ENCODE measurements at places on chromosomes 3 and 15.

- no peak overlapping the region for H3K27ac ChIP-seq
- H3K36me3 ChIP-seq = no peaks in the 10 kb centered on the region
- H3K4me3 ChIP-seq = no peak overlapping the region
- H3K4me1 ChIP-seq = no peaks in the 10 kb centered on the region
- no peak for DNase-seq
Observed at GRCh38 chr15:29612096-29612495, 210.2 kb downstream of the TJP1 start.

- H3K27ac ChIP-seq = no peak overlapping the region
- H3K4me1 ChIP-seq = no peaks in the 10 kb centered on the region
- no peaks in the 10 kb centered on the region for H3K36me3 ChIP-seq
Observed at GRCh38 chr3:165883863-165884478, 46.7 kb upstream of the BCHE start.

GRCh38 chr3:123499322-123499721 is 50.4 kb upstream of the ADCY5 start:
- no peaks in the 10 kb centered on the region for H3K27me3 ChIP-seq
- H3K36me3 ChIP-seq = peaks cover 20% of the 10 kb centered on the region
- H3K27ac ChIP-seq = no peak overlapping the region
- no peak overlapping the region for H3K4me3 ChIP-seq
- no peak for DNase-seq

DNA sequence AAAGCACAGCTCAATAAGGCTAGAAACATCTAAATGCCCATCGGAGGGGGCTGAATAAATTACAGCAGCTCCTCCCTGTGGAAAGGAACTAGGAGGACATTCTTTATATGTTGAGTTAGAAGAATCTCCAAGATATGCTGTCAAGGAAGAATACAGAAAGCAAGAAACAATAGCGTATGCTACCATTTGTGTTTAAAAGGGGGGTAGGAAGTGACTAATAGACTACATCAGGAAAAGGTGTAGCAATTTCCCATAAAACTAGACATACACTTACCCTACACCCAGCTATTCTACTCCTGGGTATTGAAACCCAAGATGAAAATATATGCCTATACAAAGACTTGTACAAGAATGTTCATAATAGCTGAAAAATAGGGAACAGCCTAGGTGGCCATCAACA is 21.6 kb downstream of the SEC61A1 start:
- H3K4me3 ChIP-seq = no peak overlapping the region
- no peak overlapping the region for H3K27ac ChIP-seq
- no peaks in the 10 kb centered on the region for H3K27me3 ChIP-seq
- peaks cover 3% of the 10 kb centered on the region for H3K36me3 ChIP-seq
- DNase-seq = no peak
- H3K4me1 ChIP-seq = peaks cover 2% of the 10 kb centered on the region

GRCh38 chr3:170358042-170359010 is 811 bp downstream of the SKIL start:
- H3K4me3 ChIP-seq = peak overlapping the region; percentile 88
- peak; percentile 86 for DNase-seq
- peaks cover 46% of the 10 kb centered on the region for H3K4me1 ChIP-seq
- H3K27ac ChIP-seq = peak overlapping the region; percentile 96

GRCh38 chr15:79549196-79549595 is 117.1 kb downstream of the MINAR1 start:
- peaks cover 2% of the 10 kb centered on the region for H3K4me1 ChIP-seq
- H3K4me3 ChIP-seq = no peak overlapping the region
- DNase-seq = no peak
- H3K27me3 ChIP-seq = peaks cover 8% of the 10 kb centered on the region
- no peaks in the 10 kb centered on the region for H3K36me3 ChIP-seq
- H3K27ac ChIP-seq = no peak overlapping the region

DNA sequence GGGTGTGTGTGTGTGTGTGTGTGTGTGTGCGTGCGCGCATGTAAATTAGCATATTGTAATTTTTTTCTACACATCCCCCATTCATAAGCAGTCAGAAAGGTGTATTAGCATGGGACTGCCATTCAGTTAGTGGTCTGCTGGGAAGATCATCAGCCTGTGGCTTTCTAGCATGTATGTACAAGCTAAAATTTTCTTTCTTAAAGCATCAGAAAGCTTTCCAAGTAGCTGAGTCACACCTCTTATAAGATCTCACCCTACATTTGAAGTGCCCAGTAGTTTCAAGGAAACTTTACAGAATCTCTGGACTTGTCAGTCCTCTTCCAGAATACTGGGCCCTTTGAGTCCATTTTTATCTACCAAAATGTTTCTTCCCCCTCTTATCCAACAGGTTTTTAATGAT is 411.4 kb upstream of the TPRG1 start:
- H3K4me1 ChIP-seq = peaks cover 15% of the 10 kb centered on the region
- H3K36me3 ChIP-seq = peaks cover 14% of the 10 kb centered on the region
- no peak overlapping the region for H3K27ac ChIP-seq
- no peak overlapping the region for H3K4me3 ChIP-seq
- H3K27me3 ChIP-seq = no peaks in the 10 kb centered on the region

- DNase-seq = no peak
- peaks cover 21% of the 10 kb centered on the region for H3K36me3 ChIP-seq
- H3K4me1 ChIP-seq = peaks cover 7% of the 10 kb centered on the region
- H3K27ac ChIP-seq = no peak overlapping the region
- no peak overlapping the region for H3K4me3 ChIP-seq
- H3K27me3 ChIP-seq = no peaks in the 10 kb centered on the region
Observed at GRCh38 chr3:98512576-98512975, 10.1 kb downstream of the CLDND1 start.

DNA sequence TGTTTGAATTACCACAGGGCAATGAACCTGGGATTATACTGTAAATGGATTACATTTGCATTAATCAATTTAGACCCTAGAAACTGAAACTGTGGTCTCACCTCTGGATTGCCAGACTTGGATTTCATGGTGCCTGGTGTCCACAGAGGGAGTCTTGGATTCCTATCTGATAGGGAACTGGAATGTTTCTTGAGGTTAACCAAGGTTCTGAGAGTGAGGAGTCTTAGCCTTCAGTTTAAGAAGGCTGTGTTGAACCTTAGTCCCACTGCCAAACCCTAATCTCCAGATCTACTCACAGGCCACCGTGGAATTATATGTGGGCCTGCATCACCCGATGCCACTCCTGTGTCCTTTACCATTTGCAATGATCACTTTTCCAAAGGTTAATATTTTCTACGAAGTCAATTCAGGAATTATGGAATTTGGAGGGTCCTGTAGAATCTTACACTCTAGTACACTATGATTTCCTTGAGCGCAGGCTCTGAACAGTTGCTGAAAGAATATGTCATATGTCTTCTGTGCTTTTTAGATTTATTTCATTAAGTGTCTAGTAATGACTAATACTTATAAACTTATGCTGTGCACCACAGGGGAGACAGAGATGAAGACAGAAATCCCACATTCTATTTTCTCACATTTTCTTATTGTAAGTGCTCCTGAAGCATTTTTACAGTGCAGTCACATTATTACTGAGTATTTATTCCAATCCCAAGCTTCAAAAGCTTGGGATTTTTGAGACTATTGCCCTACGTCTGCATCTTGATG is 87.9 kb downstream of the EFL1 start:
- DNase-seq = no peak
- H3K27me3 ChIP-seq = no peaks in the 10 kb centered on the region
- no peak overlapping the region for H3K4me3 ChIP-seq
- H3K27ac ChIP-seq = no peak overlapping the region

- peaks cover 11% of the 10 kb centered on the region for H3K4me1 ChIP-seq
- no peak overlapping the region for H3K4me3 ChIP-seq
- no peaks in the 10 kb centered on the region for H3K27me3 ChIP-seq
- H3K36me3 ChIP-seq = no peaks in the 10 kb centered on the region
- no peak overlapping the region for H3K27ac ChIP-seq
Observed at GRCh38 chr3:115092220-115092791, 54.8 kb downstream of the ZBTB20 start.

GRCh38 chr3:128004661-128005060 is 47.6 kb upstream of the SEC61A1 start:
- no peaks in the 10 kb centered on the region for H3K4me1 ChIP-seq
- H3K36me3 ChIP-seq = no peaks in the 10 kb centered on the region
- H3K27me3 ChIP-seq = peaks cover 12% of the 10 kb centered on the region
- no peak overlapping the region for H3K4me3 ChIP-seq
- no peak overlapping the region for H3K27ac ChIP-seq
- DNase-seq = no peak

DNA sequence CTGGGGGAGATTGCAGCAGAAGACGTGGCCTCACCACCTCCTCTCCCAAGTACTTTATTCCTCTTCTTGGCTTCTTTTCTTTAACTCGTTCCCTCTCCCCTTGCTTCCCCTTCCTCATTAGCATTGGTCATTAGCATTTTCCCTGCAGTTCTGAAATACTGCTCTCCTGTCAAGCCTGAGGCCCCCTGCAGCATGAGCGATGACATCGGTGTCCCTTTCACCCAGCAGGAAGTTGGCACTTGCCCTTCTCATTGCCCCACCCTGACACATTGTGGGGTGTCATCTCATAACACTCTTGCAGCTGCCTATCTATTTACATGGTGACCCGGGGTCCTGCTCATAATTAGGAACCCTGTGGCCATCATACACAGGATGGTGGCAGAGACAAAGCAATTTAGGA is 167.1 kb downstream of the ARRDC4 start:
- H3K27me3 ChIP-seq = no peaks in the 10 kb centered on the region
- H3K4me1 ChIP-seq = no peaks in the 10 kb centered on the region
- no peak for DNase-seq
- no peaks in the 10 kb centered on the region for H3K36me3 ChIP-seq
- no peak overlapping the region for H3K4me3 ChIP-seq

GRCh38 chr3:111152496-111152895 is 80.9 kb downstream of the NECTIN3 start:
- no peak overlapping the region for H3K4me3 ChIP-seq
- H3K27ac ChIP-seq = no peak overlapping the region
- H3K36me3 ChIP-seq = no peaks in the 10 kb centered on the region
- DNase-seq = no peak
- no peaks in the 10 kb centered on the region for H3K4me1 ChIP-seq

GRCh38 chr3:40731445-40731844 is 206.7 kb downstream of the ZNF621 start:
- no peak overlapping the region for H3K4me3 ChIP-seq
- H3K36me3 ChIP-seq = peaks cover 24% of the 10 kb centered on the region
- H3K4me1 ChIP-seq = no peaks in the 10 kb centered on the region
- H3K27ac ChIP-seq = no peak overlapping the region
- peaks cover 1% of the 10 kb centered on the region for H3K27me3 ChIP-seq

DNA sequence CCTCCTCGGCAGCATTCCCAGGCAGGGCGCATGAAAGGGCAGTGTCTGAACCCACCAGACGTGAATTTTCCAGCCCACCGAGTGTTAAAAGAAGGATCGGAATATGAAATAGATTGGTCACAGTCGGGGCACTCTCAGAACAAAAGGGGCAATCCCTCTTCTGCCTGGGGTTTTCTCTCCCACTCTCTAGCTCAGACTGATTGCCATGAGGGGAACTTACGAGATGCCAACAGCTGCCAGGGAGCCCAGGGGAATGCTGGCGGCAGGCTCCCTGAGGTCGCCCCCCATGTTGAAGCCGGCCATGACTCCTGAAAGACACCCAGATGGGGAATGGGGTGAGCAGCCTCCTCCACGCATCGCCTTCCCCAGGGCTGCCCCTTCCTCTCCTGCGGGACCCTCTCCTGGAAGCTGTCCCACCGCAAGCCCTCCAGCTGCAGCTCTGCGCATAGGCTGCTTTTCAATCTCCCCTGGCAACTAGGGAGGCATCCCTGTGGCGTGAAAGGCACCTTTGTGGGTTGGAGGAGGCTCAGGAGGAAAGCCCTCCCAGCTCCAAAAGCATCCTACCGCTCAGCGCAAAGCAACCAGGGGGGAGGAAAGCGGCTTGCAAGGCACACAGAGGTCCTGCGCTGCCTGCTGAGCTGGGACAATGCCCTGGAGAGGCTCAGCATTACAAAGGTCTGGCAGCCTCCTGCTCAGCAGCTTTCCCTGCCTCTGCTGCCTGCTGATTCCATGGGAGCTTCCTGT is 64.8 kb upstream of the HEG1 start:
- peak overlapping the region; percentile 25 for H3K27ac ChIP-seq
- H3K4me1 ChIP-seq = peaks cover 29% of the 10 kb centered on the region
- DNase-seq = no peak
- peaks cover 7% of the 10 kb centered on the region for H3K36me3 ChIP-seq
- peak overlapping the region; percentile 80 for H3K4me3 ChIP-seq
- no peaks in the 10 kb centered on the region for H3K27me3 ChIP-seq

DNA sequence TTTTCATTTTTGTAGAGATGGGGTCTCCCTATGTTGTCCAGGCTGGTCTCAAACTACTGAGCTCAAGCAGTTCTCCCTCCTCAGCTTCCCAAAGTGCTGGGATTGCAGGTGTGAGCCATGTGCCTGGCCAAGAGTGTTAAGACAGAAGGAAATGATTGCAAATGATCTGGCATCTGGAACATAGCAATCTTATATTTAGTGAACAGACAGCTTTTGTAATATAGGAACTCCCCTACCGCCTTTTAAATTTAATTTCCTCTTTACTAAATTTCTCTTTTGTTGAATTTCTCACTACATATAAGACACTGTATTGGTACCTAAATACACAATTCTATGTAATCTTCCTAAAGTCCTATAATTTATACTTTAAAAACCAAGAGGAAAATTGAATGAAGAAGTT is 13.1 kb downstream of the ANO10 start:
- H3K4me3 ChIP-seq = no peak overlapping the region
- no peak overlapping the region for H3K27ac ChIP-seq
- peaks cover 2% of the 10 kb centered on the region for H3K4me1 ChIP-seq
- no peaks in the 10 kb centered on the region for H3K36me3 ChIP-seq
- no peak for DNase-seq

DNA sequence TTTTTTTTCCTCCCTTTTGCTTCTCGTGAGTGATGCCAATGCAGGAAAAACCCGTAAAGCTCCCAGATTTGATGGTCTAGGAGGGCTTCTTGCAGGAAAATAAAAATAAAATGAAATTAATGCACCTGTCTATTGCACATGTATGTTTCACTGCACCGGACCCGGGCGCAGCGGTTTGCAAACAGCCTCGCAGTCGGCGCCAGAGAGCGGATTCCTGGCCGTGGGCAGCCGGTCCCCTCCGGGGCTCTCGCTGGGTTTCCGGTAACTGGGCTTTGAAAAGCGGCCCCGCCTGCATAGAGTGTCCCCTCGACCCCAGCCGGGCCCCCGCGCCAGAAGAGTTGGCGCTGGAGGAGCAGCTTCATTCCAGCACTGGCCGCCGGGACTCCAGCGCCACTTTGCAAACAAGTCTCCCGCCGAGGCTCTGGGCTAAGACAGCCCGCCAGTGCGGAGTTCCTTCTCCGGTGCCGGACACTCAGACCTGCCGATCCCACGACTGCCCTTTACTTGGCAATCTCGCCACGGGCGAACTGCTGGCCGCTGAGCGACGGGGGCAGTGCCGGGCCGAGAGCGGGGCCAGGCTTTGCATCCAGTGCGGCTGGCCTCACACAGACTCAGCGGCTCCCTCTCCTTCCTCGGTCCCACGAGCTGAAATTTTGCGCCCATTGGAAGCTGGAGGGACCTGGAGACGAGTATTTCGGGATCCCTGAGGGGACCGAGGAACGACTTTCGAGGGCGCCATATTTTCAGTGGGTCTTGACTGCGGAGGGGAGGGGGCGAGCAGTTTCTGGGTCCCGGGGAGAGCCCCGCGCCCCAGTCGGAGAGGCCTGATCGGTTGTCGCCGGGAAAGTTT is 225.9 kb upstream of the C2CD4B start:
- DNase-seq = peak; percentile 18
- H3K36me3 ChIP-seq = no peaks in the 10 kb centered on the region
- peak overlapping the region; percentile 92 for H3K4me3 ChIP-seq

GRCh38 chr3:139677388-139678155 is at the start of gene NMNAT3:
Gene NMNAT3 (minus strand): TSS chr3:139677972. CDS start chr3:139627724, 50,248 bp downstream.
- peaks cover 3% of the 10 kb centered on the region for H3K27me3 ChIP-seq
- H3K36me3 ChIP-seq = no peaks in the 10 kb centered on the region
- H3K27ac ChIP-seq = no peak within 1 kb of the TSS
- H3K4me3 ChIP-seq = peak within 1 kb of the TSS; percentile 79
